Coronary artery (tissue), 2 donors: ENCODE measurements at places on chromosomes 7 and 10.

- no peak for DNase-seq
These were observed 2.8 kb downstream of the RSBN1L start for GRCh38 chr7:77699056-77699455.

DNA sequence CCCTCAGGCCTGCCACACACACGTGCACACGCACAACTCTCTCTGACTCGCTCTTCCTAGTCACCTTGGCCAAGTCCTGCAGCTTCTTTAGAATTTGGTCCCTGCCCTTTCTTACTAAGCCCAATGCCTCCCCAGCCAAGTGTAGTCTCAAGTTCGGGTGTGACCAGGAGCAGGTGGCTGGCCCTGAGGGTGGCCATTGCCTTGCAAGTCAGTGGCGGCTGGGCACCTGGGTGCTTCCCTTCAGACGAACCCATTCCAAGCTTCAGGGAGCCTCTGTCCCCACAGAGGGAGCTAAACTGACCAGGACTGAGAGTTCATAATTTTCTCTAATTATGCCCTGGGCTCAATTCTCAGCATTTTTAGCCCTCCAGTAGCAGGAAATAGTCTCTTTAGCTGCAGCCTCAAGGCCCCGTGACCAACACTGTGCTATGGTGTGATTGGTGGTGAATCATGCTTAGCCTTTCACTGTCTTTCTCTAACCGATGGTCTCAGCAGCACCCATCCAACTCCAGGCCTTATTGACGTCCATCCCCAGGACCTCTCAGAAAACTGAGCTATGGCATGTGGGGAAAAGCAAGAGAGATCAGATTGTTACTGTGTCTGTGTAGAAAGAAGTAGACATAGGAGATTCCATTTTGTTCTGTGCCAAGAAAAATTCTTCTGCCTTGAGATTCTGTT lies 34.7 kb upstream of the FXYD4 start:
- DNase-seq: no peak

DNA sequence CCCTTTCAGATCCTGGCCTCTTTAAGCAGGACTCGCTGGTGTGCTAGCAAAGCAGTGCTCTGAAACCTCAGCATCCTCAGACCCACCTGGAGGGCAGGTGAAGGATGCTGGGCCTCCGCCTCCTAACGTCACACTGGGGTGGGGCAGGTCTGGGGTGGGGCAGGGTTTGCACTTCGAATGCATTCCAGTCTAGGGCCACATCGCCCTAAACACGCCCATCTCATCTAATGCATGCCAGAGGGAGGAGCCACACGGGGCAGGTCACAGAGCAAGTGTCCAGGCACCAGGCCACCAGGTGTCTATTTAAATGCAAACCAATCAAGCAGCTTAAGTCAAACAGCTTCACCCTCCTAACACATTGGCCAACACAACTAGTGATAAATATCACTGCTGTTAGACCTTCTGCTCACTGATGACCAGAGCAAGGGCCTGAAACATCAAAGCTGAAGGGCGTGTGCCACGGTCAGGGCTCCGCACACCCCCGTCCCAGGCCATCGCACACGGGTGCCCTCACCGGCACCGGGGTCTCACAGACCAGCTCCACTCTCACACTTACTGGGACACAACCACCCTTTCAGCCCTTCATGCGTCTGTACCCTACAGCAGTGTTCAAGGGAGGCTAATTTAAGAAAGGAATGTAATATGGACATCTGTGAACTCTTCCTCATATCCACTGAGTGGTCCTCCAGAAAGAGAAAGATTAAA lies 47.1 kb downstream of the DIP2C start:
- no peak for DNase-seq

- DNase-seq: no peak
These were observed 199.9 kb downstream of the CAMK1D start for GRCh38 chr10:12549297-12549696.

GRCh38 chr10:110437761-110438341 lies 59.9 kb upstream of the DUSP5 start:
- no peak for DNase-seq

- DNase-seq: no peak
These were observed 171.6 kb downstream of the GALNT17 start for GRCh38 chr7:71303566-71303965.
